ENCODE measurements at places on chromosomes 12 and 14.

DNA sequence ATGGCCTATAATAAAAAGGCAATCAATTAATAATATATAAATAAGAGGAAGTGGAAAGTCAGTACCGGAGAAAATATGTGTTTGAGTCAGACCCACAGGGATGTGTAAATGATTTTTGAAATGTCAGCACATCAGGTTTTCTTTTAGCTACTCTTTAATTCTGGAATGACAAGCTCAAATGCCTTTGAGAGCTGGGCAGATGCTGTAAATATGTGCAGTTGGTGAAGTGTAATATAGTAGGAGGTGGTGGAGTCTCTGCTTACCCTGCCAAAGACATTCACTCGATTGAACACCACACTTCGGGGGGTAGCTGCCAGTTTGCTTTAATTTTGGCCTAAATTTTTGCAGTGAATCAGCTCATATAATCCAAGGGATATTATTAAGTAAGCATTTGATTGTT is 93.0 kb downstream of the PLEKHA5 start:
- no peak for DNase-seq

DNA sequence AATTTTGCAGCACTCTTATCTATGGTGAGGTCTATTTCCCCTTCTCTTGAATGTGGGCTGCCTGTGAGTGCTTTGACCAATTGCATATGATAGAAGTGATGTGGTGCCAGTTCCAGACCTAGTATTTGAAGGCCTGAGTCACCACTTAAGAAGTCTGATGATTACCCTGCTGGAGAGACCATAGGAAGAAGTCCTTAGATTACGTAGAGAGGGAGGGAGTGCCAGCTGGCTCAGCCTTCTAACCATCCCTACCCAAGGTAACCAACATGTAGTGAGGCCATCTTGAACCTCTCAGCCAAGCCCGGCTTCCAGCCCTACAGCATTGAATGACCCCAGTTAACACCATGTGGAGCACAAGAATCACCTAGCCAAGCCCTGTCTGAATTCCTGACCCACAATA is 166.9 kb downstream of the NELL2 start:
- DNase-seq: no peak

GRCh38 chr12:50579757-50580267 is 75.0 kb downstream of the DIP2B start:
- DNase-seq: no peak

GRCh38 chr14:22174412-22175277 is 414.4 kb downstream of the DAD1 start:
- no peak for DNase-seq

DNA sequence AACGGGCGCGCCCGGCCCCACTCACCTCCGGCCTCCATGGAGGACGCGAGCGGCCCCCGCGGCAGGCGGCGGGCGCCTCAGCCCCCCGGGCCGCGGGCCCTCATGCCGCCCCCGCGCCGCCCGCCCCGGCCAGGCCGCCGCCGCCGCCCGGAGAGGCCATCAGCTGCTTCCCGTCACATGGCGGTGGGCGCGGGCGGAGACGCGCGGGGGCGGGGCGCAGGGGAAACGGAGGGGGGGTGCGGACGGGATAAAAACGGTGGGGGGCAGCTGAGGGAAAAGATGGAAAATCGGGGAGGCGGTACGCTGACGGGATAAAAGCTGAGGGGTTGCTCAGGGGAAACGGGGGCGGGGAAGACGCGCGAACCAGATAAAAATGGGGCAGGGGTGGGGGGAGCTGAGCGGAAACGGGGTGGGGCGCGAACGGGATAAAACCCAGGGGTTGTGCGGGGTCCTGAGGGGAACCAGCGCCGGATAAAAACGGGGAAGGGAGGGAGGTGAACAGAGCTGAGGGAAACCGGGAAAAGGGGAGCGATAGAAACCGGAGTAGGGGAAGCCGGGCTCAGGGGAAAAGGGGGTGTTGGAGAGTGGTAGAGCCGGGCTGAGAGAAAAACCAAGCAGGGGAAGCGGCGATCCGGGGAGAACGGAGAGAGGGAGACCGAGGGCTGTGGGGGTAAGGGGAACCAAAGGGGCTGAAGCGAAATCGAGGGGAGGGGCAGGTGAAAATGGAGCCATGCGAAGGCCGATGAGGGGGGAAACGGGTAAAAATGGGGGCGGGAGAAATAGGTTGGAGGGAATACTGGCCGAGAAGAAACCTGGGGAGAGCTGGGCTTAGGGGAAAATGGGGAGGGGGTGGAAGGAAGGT is at the start of gene WSB2:
Gene WSB2 (minus strand): TSS at position 169 of the 862 bp plus-strand sequence. CDS start 131 bp downstream, at position 38.
- DNase-seq: no peak

- DNase-seq: no peak
These were observed 33.5 kb downstream of the MAP1LC3B2 start for GRCh38 chr12:116592731-116593130.

- no peak for DNase-seq
These were observed 37.9 kb downstream of the A2ML1 start for GRCh38 chr12:8860165-8860961.

- DNase-seq: no peak
These were observed 297.8 kb downstream of the PRKD1 start for GRCh38 chr14:29629839-29630238.

DNA sequence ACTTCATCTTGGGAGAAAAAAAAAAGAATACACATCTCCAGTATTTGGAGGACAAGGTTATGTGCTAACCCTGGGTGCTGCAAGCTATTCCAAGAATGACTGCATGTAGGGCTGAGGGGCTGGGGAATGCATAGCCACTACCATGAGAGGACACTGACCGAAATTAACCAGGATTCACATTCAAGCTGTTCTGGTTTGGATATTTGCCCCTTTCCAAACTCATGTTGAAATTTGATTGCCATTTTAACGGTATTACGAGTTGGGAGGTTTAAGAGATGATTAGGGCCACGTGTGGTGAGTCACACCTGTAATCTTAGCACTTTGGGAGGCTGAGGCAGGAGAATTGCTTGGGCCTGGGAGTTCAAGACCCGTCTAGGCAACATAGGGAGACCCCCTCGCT is 18.5 kb upstream of the MARK3 start:
- DNase-seq: no peak

DNA sequence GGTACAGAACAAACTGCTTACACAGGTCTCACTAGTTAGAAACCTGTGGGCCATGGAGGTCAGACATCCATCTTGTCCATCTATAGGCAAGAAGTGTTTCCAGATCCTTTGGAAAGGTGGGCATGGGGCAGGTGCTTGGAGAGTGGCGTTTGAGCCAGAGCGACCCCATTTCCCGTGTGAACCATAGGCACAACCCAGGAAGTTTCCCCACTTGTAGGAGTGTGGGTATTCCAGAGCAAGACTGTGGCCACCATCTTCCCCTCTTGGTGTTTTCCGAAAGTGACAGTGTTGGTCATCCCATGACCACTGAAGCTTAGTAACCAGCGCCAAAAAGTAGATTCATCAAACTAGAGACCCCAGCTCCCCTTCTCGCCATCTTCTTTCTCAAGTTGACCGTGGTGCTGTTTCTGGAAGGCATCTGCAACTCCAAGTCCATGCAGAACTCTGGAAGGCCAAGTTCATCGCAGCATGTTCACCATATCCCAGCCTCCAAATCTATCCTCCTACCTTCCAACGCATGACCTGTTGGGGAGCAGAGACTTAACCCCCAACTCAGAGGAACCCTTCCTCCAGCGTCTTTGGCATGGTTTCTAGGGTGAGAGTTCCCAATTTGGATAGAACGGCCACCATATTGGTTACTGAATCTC is 19.7 kb downstream of the PHETA1 start:
- no peak for DNase-seq

DNA sequence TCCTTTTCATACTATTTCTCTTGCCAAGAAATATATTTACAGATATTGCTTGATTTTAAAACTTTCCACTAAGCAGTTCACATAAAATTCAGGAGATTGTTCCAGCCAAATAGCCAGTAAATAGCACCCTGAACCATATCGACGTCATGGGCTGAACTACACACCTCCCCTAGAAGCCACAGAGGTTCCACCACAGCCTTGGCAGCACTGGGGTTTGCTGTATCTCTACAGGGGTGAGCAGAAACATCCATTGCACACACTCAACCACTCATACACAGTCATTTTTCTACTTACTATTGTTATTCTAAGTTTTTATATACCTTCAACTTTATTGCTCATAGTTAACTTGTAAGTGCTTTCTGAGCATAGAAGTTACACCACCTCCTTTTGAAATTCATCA is 8.1 kb upstream of the EIF2S3B start:
- no peak for DNase-seq

- no peak for DNase-seq
These were observed 20.2 kb upstream of the NUDT14 start for GRCh38 chr14:105201156-105201924.

DNA sequence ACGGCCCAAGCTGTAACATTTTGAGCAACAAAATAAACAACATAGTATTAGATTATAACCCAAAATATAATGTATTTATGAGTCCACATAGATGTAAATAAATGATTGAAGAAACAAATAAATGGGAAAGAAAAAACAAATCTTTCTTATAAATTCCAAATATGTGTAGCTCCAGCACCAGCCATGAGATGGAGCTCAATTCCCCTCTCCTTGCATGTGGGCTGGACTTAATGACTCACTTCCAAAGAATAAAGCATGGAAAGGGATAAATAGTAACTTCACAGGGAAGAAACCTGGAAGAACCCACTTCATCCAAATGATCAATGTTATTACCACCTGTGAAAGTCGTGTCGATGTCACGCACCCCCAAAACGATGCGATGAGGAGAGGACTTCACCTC is 158.8 kb downstream of the RPAP3 start:
- no peak for DNase-seq

GRCh38 chr14:68407825-68408224 is 385.0 kb downstream of the ZFP36L1 start:
- no peak for DNase-seq

GRCh38 chr12:122421187-122421820 is 1.2 kb downstream of the CLIP1 start:
- no peak for DNase-seq

DNA sequence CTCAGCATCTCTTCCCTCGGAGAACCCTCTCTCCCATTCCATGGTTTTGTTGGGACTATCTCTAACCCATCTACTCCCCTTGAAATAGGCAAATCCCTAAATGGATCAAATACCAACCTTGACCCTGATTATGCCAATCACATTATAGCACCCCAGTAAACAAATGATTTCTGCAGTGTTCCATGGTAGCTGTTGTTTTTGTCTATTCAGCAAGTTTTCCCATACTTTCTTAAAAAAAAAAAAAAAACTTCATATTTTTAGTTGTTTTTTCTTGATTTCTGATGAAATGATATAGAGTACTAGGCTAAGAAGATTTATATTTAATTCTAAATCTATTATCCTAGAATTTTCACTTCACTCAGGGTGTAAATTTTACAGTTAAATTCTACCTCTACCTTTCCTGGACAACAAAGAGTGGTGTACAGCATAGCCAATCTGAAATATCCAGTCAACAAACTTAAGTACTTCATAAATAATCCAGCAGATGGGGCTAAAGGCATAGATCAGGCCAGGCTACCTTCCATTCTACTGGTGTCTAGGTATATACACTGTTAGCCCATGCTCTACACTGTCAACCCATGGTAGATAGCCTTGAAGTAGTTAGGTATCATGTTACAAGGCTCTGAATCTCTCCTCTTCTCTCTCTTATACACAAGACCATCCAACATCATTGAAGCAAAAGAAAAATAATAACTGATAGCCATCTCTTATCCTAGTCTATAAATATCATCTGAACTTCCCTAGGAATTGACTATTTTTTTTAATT is 82.2 kb downstream of the PLEKHG7 start:
- no peak for DNase-seq

DNA sequence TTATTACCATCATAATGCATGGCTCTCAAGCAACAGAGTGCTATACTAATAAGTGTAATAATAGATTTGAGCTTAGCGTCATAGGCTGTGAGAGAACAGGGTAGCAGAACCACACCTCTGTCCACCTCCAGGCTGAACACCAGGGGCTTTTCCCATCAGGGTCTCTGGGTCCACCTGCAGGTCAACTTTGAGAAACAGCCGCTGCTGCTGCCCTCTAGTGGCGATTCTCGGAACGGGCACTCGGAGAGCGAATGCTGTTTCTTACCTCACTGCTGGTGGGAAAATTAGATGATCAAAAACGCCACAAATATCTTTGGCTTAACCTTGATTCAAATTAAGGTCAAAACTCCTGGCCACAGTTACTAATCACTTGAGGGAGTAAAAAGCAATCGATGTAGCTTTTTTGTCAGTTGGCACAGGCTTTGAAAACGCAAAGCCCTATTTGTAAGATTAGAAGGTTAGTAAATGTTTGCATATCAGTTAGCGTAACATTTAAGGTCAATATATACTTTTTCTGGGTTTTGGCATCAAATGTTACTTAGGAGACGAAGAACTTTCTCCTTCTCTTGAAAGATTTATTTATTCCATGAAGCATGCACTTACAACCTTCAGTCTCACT is 127.9 kb upstream of the TMEM132D start:
- no peak for DNase-seq

DNA sequence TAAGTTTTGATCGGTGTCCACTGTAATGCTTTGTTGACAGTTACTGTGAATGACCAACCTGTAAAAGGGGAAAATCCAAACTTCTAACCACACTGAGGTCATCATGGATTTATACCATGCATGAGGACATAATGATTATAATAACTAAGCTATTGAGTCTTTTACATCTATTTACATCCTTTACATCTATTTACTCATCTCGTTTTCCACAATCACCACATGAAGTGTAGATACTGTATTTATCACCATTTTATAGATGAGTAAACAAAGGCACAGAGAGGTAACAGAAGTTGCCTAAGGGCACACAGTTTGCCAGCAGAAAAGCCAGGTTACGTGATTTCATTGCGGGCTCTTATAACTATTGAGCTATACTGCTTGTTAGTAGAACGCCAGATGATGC is 27.9 kb upstream of the EID3 start:
- DNase-seq: no peak

- DNase-seq: no peak
These were observed 50.4 kb downstream of the RPH3A start for GRCh38 chr12:112841906-112842305.

- DNase-seq: no peak
These were observed 26.6 kb downstream of the FAIM2 start for GRCh38 chr12:49877066-49877465.

- no peak for DNase-seq
These were observed 67.7 kb upstream of the PTHLH start for GRCh38 chr12:28040246-28040645.

- no peak for DNase-seq
These were observed 39.2 kb downstream of the GALNT9 start for GRCh38 chr12:132290203-132290540.

- no peak for DNase-seq
These were observed 15.6 kb downstream of the CCER1 start for GRCh38 chr12:90939382-90939781.

- DNase-seq: no peak
These were observed 35.1 kb upstream of the BATF start for GRCh38 chr14:75487155-75487671.

DNA sequence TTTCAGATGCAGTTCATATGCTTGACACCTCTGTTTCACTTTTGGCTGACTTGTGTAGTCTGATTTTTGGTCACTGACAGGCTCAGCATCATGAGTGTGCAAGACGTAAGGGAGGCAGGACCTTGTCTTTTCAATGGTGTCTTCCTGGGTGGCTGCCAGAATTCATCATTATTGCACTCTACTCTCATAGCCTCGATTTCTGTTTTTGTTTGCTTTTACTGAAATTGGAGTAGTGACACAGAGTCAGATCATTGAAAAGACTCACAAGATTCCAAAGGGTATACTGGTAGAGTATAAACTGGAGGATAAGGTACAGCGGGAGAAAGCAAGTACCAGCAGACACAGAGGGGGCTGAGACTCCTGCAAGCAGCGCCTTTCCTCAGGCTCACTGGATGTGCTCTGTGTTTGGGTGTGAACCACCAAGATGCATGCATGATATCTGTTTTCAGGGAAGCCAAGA is 126.3 kb upstream of the FGD4 start:
- DNase-seq: no peak

GRCh38 chr14:30440961-30441360 is 118.0 kb upstream of the G2E3 start:
- DNase-seq: no peak

All from cerebellar nuclear complex (tissue), 1 donor.